Iris pigment epithelial cell (primary cell): ENCODE measurements at places on chromosomes 3 and 15.

DNA sequence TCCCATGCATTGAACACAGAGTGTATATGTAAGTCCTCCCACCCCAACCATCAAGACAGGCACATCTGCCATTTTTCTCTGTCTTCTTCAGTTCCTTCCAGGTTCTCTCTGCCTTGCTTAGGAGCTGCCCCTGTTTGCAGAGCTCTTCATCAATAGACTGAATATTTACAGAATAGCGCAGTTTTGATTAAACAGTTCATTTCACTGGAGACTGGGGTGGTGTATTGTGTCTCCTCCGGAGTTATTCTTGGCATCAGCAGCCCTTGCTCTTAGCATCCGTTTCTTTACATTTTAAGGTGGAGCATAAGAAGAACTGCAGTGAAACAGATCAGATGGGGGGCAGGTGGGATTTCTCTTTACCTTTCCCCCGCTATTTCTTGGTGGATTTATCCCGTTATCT is 87.7 kb downstream of the LIPC start:
- DNase-seq: no peak

DNA sequence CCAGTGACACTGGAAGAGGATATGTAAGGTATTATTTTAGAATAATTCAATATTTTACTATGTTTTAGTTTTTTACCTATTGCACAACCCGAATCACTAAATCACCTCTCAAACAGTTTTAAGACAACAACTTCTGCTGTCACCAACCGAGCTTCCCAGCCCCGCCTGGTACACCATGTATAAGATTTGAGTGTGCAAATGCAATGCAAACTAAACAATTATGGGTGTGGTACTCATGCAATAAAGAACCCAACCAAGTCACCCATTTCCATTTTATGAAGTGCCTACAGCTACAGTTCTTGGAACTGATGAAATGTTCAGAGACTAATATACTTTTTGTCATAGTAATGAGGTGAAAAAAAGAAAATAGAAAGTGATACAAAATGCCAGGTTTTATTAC is 256.2 kb downstream of the TAFA4 start:
- DNase-seq: no peak

GRCh38 chr3:144028798-144029411 is 57.3 kb downstream of the DIPK2A start:
- no peak for DNase-seq

DNA sequence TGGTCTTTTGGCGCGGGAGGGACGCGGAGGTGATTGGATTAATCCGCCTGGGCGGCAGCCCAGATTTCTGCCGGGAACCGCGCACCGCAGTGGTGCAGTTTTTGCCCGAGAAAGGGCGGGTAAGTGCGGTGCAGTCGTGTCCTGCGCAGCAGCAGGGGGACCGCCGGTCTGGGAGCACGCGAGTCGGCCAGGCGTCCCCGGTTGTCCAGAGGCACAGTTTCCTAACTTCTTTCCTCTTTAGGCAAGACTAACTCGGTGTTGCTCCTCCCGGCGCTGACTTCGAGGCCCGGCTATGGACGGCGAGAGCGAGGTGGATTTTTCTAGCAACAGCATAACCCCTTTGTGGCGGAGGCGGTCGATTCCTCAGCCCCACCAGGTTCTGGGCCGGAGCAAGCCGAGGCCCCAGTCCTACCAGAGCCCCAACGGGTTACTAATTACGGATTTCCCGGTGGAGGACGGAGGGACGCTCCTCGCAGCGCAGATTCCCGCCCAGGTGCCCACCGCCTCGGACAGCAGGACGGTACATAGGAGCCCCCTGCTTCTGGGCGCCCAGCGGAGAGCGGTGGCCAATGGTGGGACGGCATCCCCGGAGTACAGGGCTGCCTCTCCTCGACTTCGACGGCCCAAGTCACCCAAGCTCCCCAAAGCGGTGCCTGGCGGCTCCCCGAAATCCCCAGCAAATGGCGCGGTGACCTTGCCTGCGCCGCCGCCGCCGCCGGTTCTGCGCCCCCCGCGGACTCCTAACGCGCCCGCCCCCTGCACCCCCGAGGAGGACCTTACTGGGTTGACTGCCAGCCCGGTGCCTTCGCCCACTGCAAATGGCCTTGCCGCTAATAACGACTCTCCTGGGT is 736 bp downstream of the ARHGEF26 start:
- peak; percentile 37 for DNase-seq

GRCh38 chr15:39864116-39864515 is 56.0 kb downstream of the GPR176 start:
- DNase-seq: no peak

DNA sequence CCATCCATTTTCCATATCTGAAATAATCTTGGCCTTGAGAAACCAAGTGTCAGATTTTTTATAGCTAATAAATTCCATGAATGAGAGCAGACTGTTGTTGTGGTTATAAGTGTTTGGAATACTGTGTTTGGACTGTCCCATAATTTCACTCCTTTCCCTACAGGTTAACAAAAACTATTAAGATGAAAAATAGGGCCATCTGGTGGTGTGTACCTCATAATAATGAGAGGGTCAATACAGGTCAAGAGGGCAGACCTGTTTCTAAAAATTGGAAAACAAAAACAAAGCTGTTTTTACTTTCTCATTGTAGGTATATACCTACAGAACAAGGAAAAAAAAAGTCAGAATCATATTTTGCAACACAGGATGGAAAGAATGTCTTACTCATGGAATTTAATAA is 553.8 kb upstream of the SGO1 start:
- DNase-seq: no peak

DNA sequence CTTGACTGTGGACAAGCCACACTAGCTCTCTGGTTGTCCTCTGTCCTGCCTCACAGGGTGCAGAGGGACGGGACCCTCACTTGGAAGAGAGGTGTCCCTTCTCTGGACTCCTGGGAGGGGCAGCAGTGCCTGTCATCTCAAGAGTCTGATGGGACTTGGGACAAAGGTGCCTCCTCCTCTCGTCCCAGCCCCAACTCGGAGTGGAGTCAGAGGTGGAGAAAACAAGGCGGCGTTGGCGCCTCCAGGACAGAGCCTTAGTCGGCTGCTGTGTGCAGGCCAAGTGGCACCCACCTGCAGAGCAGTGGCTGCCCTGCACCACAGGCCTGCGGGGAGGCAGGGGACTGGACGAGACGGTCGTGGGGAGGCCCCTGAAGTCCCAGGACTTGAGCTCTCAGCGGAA is 9.4 kb upstream of the SEC13 start:
- DNase-seq: no peak
